T-helper 1 cell (primary cell): ENCODE measurements at places on chromosomes 1 and 21.
A peak's percentile ranks its signal among the peaks of the same experiment; 100 is the strongest.

DNA sequence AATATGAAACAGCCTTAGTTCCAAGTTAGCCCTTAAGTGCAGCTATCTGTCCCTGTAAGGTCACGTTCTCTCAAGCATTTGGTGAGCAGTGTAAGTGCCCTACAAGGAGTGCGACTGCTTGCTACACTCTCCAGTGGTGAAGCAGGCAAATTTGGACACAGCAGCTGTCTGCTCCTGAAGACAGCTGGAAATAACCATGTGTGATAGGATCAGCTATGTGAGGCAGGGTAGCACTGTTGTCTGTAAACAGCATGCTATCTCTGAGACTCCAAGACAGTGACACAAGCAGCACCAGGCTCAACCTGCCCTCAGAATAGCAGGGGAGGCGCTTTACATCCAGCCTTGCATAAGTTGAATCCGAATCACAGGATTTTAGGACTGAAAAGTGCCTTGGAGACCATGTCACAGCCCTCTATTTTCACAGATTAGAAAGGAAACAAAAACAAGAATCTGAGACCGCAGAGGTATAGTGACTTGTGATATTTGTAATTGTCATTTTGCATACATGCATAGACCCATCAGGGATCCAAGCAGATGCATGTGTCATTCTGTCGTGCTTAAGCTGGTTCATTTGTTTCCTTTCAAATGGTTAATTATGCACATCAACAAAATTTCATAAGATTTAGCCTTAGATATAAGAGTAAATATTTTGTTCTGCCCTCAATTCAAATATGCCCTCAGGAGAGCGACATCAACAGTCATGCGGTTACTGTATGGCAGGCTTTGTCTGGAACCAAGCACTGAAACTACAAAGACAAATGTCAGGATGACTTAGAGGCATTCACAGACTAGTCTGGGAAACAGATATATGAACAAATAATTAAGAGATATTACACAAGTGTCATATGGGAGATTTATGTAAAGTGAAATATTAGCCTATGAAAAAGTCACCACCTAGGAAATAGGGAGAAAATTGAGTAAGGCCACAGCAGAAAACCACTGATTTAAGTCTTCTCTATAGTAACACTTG, 134.9 kb upstream of the NRIP1 start:
- no peak for DNase-seq

DNA sequence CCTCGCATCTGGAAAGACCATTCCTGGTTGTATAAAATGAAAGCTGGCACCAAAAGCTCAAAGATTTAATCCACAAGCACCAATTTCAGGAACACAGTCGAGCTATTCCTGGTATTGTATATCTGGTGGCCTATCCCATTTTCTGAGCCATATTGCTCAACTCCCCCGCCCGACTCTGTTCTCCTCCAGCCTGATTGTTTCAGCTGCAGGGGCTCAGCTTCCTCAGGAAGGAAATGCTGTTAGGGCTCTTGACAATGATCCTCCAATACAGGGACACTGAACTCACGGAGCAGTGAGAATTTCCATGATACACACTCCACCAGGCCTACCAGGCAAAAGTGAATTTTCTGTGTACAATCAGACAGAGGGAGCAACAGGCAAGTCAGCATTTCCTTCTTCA, 16.9 kb upstream of the TDRD10 start:
- no peak for DNase-seq

DNA sequence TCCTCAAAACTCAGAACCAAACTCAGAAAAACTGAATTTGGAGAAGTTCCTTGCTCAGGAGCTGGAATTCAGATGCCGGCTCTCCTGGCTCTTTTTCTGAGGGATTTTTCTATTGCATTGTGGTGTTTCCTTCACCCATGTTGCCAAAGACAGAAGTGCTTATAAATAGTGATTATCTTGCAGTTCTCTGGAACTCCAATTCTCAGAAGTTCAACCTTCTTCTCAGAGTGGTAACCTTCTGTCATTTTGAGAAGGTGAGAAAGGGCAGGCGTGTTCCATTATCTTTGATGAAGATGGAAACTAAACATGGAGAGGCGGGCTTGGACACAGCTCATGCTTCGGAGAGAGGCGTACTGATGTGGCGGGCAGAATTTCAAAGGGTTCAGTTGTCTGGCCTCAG, 12.4 kb upstream of the ETV3 start:
- DNase-seq, result no peak

DNA sequence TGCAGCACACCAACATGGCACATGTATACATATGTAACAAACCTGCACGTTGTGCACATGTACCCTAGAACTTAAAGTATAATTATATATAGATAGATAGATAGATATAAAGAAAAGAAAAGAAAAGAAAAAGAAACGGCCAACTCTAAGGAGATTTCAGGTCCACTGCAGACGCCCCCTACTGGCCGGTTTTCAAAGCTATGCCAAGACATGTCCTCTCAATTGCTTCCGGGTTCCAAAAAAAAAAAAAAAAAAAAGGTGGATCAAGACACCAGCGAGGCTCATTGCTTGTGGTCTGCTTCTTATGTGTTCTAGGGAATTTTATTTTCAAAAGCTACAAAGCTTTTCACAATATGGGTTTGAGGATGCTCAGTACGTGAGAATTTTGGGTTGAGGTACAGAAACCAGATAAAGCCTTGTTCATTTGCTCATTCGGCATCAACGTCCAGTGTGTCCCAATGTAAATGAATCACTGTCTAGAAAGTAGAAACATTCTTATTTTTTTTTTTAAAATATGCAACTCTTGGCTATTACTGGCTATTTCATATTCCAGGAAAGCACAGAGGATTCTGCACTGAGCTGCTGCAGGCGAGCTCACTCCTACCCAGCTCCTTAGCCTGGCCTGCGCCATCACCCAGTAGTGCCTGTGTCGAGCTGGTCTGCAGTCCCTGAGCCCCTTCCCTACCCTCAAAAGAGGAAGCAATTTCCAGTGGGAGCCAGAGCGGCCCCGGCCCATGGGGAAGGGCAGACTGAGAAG, 643.0 kb downstream of the KIF26B start:
- no peak for DNase-seq

GRCh38 chr1:203565049-203565448, 61.6 kb upstream of the ATP2B4 start:
- DNase-seq, result no peak

DNA sequence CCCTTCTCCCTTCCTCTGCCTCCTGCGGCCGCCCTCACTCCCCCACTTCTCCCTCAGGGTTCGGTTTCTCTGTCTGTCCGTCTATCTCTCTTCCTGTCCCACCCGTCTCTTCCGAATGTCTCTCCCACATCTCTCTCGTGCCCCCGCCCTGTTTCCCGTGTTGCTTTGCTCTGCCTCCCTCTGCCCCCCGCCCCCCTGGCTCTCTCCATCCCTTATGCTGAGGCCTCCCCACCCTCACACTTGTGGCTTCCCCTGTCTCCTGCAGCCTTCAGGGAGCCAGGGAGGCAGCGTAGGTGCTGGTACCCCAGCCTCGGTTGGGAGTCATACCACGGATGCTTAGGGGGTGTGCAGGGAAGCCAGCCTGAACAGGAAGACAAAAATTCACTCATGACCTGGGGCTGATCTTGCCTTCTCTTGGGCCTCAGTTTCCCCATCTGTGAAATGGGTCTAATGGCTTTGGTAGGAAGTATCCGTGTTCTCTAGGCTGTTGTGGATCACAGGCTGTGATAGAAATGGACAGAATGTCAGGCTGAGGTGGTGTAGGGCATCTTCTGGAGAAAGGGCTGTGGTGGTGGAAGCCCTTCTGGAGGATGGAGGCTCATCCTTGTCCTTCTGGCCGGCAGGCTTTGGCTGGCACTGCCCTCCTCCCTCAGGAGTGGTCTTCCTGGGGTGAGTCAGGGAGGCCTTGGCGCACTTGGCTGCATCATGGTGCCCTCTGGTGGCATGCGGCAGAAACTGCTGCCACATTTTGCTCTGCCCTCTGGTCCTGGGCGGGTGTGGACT, 55.5 kb downstream of the FOXO6 start:
- peak; percentile 37 for DNase-seq

- peak; percentile 53 for DNase-seq
Observed at GRCh38 chr1:6466023-6466422, at the start of gene TNFRSF25. Gene TNFRSF25, minus strand, starts transcription at chr1:6466173. Its CDS starts 66 bp downstream, at chr1:6466107.

DNA sequence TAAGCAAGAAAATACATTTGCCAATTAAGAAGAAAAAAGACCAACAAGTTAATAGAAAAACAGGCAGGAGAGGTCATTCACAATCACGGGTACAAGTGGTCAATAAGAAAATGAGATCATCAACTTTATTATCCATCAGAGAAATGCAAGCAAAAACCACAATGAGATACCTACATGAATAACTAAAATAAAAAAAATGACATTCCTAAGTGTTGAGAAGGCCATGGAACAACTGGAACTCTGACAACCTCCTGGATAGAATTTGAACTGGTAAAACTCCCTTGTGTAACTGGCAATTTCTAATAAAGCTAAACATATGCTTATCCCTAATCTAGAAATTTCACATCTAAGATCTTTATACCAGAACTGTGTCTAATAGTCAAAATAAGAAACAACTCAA, 135.4 kb upstream of the BACE2 start:
- DNase-seq, result no peak

DNA sequence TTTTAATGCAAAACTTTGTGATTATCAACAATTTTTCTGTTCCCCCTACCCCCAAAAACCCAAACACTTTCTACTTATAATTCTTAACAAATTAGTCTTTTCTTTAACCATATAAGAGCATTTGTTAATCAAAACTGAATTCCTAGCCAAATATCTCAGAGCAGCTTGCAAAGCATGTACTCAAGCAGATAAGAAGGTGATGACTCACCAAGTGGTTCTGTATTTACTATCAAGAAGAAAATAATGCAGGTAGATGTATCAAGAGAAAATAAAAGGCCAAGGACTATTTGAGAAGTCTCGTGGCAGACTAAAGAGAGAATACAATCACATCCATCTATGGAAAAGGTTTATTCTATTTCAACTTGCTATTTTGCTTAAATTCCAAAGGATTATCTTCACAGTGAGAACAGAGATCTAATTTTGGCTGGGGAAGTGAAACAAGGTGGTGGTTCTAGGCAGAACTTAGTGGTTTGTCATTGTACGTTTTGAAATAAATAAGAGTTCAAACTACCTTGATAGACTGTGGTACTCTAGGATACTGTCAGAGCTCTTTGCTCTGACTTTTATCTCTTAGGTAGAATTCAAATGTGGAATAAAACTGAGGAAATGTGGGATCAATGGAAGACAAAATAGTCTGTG, 94.7 kb upstream of the NRIP1 start:
- DNase-seq, result no peak

- no peak for DNase-seq
Observed at GRCh38 chr1:11913291-11913690, 12.9 kb downstream of the KIAA2013 start.

DNA sequence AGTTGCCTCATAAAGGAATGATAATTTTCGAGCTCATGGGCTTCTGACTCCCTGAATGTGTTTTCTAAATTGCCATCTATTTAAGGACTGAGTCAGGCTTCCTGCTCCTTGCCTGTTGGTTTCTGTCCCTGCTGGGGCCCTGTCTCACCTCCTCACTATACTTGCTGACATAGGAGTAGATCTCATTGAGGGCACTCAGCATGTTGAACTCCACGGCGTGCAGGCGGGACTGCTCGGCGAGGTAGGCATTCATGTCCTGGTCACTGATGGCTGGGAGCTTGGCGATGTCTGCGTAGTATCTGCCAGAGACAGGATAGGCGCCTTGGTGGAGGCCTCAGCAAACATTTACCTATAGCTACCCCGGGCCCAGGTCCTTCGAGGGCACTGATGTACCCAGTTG, 116.9 kb upstream of the CD34 start:
- no peak for DNase-seq

GRCh38 chr1:11682287-11682771, 1.4 kb upstream of the MAD2L2 start:
- DNase-seq, result no peak

- DNase-seq, result no peak
Observed at GRCh38 chr1:66787641-66788040, 13.4 kb downstream of the INSL5 start.

DNA sequence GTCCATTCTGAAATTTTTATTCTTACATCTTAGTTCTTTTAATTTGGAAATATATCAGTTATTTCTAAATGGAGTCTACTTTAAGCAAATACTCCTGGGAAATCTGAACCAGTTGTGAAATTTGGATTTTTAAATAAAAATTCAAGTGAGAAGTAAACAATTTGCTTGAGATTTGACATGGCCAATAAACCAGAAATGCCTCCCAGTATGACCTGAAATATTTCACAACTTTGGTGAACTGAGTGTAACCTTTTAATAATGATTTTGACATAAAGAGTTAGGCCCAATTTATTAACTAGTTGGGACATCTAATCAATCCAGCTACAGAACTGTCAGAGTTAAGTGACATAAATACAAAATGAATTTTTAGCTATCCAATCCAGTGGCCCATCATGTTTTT, 192.0 kb downstream of the ZC3H11B start:
- DNase-seq, result no peak

GRCh38 chr1:66729523-66729922, 22.7 kb upstream of the DYNLT5 start:
- no peak for DNase-seq
